ENCODE measurements at places on chromosomes 6 and 20.

- no peak for DNase-seq
Observed at GRCh38 chr6:165906-166305, 126.4 kb upstream of the DUSP22 start.

DNA sequence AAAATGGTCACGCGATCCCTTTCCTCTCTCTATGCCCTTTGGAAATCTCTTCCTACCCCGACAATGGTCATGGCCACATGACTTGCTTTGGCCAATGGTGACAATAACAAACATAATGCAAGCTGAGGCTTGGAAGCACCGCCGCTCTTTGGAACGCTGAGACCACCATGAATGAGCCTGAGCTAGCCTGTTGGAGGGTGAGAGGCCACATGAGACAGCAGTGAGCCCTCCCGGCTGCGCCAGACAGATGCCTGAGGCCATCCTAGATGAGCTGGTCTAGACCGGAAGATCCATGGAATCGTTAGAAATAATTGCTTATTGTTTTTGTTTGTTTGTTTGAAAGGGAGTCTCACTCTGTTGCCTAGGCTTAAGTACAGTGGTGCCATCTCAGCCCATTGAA is 64.2 kb downstream of the STK35 start:
- no peak for DNase-seq

DNA sequence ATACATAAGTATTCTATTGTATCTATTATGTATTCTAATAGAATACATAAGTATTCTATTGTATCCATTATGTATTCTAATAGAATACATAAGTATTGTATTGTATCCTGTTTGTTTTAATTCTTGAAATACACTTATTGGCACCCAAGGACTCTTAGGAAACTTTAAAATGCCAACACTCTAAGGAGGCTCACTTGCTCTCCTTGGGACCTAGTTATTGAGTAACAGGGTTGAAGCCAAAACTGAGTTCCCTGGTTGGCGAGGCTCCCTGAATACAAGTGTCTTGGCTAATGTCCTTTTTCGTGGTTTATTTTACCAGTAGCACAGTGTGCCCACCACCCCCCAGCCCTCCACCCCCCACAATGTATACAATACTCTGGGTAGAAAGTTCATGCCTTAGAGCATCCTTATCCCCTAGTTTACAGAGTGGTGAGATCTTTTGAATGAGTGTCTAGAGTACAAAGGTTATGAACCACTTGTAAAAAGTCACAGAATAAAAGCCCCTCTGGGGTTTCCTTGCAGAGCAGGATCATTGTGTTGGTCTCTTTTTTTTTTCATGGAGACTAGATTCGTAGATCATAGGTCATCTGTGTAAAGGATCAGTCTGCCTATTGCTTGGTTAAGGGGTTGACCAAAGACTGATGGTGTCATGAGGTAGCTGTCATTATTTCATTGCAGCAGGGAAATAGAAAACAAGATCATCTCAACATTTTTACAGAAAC is 32.5 kb upstream of the PRDM1 start:
- DNase-seq: no peak

DNA sequence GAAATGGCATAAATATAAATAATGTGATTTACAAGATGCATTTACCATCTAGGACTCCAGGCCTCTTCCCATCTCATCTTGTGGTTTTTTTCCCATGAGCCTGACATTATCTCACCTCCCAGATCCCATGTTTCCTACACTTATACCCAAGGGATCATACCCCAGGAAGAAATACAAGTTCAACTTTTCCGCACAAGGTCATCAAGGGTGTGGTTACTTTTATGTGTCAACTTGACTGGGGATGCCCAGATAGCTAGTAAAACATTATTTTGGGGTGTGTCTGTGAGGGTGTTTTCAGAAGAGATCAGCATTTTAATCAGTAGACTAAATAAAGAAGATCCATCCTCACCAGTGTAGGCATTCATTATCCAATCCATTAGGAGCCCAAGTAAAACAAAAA is 176.3 kb upstream of the TNFAIP3 start:
- DNase-seq: no peak

DNA sequence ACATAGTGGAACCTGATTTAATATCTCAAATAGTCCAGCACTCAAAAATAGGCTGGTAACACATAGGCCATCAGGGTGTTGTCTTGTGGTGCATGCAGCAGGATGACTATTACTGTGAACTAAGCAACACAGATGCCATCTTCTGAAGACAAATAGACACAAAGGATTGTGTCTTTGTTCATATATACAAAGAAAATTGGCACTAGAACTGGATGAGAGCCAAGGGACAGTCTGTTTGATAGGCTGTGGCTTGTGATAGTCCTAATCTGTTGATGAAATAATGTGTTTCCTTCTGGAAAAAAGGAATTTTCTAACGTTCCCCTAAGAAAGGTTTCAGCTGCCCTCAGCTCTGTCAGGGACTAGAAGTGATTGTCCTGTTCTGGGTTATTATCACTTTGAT is 129.8 kb downstream of the TPBG start:
- DNase-seq: no peak

GRCh38 chr6:134819863-134820800 is 129.8 kb downstream of the ALDH8A1 start:
- no peak for DNase-seq

- DNase-seq: no peak
Observed at GRCh38 chr20:60294632-60295031, 336.4 kb downstream of the CDH26 start.

DNA sequence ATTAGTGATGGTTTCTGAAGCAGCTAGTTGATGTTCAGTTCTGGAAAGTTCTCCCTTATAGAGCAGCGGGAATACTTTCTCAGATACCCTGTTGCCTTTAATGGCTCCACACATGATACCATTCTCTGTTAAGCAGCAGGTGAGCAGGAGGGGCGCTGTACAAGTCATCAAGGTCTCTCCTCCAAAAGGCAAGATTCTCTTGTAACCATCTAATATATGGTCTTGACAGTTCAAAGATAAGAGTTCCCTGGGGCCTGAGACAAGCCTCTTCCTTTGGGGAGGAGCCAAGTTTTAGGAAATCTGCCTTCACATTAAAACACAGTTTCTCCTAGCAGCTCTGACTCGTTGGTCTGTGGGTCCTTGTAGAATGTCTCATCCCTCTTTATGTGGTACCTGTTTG is 258.2 kb downstream of the QKI start:
- DNase-seq: no peak

- DNase-seq: no peak
Observed at GRCh38 chr20:9270831-9271230, 201.9 kb downstream of the PLCB4 start.

DNA sequence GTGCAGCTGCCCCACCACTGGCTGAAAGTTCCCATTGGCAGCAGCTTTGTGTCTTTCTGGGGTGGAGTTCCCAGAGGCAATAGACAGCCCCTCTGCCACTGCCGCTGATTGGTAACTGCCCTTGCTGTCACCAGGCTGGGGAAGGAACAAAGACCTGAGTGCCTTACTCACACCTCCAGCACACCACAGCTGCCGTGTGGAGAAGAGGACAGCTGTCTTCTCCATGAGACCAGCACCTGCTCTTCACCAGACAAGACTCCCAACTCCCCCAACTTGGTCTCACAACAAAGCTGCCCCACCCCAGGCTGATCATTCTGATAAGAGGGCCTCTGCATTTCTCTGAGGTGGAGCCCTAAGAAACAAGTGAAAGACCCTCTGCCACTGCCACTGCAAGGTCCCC is 39.7 kb upstream of the PTCHD4 start:
- DNase-seq: no peak
